ENCODE measurements at places on chromosomes 3 and 15.

DNA sequence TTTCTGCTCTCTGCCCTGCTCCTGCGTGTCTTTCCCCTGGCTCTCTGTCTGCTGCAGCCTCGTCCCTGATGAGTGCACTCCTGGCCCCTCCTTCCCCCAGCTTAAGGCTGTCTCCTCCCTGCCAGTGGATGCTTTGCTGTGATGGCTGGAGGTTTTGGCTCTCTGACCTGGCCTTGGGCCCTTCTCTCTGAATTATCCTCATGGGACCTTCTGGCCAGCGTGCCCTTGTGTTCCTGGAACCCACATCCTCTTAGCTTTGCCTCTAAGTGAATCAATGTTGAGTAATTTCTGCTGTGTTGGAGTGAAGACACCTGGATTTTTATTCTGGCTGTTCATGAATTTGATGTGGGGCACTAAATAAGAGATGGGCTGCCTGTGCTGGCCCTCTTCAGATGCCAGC lies 9.8 kb upstream of the TNFAIP8L3 start:
- no peak for DNase-seq

GRCh38 chr15:95416576-95416975 lies 913.9 kb upstream of the NR2F2 start:
- DNase-seq = no peak

DNA sequence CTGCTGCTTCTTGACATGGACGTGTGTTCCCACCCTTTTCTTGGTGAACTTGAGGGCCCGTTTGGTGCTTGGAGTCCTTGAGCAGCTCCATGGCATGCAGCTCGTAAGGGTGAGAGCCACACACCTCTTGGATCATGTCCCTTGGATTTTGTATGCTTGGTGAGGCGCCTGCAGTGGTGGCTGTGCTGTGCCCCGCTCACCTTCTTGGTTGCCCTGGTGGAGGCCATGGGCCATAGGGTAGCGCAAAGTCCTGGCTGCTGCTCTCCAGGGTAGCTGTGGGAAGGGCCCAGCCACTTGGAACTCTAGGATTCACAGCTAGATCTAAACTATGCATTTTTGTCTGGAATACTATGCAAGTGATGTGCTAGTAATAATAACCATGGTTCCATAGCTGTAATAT lies 26.7 kb upstream of the DPPA4 start:
- DNase-seq = no peak

DNA sequence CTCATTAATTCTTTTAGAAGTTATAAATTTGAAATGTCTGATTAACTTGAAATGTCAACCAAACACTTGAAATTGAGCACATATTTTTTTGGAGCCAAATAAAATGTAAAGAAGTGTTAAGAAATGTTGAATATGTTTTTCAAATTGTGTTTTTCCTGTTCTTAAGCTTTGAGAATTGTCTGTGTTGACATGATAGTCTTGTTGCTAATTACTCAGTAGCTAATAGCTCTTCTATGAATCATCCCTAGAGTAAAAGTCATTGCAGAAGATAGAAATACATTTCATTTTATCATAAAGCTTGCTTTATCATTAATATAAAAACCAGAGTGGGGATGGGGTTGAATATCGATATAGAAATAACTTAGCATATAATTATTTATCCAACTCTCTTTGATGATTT lies 41.9 kb upstream of the ABHD10 start:
- DNase-seq = no peak

DNA sequence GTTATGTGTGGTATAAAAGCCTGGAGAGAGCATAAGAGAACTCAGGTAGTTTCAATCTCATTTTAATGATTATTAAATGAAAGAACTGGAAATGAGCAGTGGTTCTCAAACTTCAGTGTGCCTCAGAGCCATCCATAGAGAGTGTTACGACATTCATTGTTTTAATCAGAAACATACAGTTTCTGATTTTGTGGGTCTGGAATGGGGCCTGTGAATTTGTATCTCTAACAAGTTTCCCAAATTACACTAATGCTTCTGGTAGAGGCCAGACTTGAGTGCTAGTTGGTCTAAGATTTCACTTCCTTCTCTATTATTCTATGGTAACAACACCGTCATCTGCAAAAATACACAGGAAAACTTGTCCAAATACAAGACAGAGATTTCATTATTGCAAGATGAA lies 292.0 kb upstream of the NECTIN3 start:
- no peak for DNase-seq

- no peak for DNase-seq
Observed at GRCh38 chr3:100745617-100746016, 36.3 kb downstream of the TFG start.

DNA sequence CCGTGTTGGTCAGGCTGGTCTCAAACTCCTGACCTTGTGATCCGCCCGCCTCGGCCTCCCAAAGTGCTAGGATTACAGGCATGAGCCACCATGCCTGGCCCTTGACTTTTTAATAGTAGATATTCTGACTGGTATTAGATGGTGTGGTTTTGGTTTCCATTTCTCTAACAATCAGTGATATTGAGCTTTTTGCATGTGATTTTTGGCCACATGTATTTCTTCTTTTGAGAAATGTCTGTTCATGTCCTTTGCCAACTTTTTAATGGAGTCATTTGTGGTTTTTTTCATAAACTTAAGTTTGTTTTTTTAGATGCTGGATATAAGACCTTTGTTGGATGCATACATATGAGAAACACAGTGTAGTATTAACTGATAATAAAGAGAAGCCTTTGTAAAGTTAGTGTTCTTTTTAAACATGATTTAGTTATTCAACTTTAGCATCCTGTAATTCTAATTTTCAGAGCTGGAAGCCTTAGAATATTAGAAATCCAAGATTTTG lies 280.8 kb downstream of the RBMS3 start:
- DNase-seq = no peak

- DNase-seq = no peak
Observed at GRCh38 chr15:70140543-70141375, 43.0 kb upstream of the TLE3 start.

GRCh38 chr3:25465266-25465860 lies 37.3 kb downstream of the RARB start:
- DNase-seq = no peak

GRCh38 chr15:51912528-51912927 lies 59.0 kb downstream of the LEO1 start:
- DNase-seq = no peak

- peak; percentile 73 for DNase-seq
Observed at GRCh38 chr15:65902373-65902772, 33.1 kb downstream of the RAB11A start.
